ENCODE measurements at places on chromosomes 13 and 19. TPM values are rescaled to one million over a fixed set of nuclear protein-coding genes. Genes with fewer than 3 reads are reported as not detected.
A peak's percentile ranks its signal among the peaks of the same experiment; 100 is the strongest.

CGB5 gene
- polyA plus RNA-seq, result not detected

OVOL3 gene
- not detected for polyA plus RNA-seq

MEDAG gene
- 8.1 TPM for polyA plus RNA-seq

CGB2 gene
- polyA plus RNA-seq, result not detected

APLP1 gene
- polyA plus RNA-seq, result 7.3 TPM

LILRB1 gene
- polyA plus RNA-seq, result 1.3 TPM

ZNF433 gene
- 3.2 TPM for polyA plus RNA-seq

ZNF28 gene
- 9.6 TPM for polyA plus RNA-seq

DENND1C gene
- 0.60 TPM for polyA plus RNA-seq

SERTAD1 gene
- polyA plus RNA-seq, result 8.3 TPM

DNA sequence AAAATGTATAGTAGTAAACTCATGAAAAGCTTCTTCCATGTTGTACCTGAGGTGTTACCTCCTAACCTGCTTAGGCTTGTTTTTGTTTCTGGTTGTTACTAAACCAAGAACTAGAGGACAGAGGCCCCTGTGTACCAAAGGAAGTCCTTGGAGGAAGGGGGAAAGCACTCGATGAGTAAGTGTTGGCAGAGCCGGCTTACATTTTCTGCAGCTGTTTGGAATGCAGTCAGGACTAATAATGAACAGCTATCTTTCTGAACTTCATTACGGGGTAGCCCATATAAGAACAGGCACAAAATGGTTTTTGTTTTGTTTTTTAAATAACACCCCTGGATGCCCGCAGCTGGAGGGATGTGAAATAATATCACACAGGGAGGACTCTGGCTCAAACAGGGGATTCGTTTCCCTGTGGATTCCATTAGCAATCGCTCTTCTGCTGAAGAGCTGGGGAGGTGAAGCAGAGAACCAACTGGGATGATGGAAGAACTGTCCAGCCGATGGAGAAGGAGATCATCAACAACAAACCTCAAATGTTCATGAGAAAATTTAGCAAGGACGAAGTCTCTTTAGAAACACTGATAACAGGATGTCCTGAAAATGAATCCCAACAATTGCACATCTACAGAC lies 214.2 kb upstream of the MAB21L1 start:
- peak; percentile 94 for DNase-seq

DNA sequence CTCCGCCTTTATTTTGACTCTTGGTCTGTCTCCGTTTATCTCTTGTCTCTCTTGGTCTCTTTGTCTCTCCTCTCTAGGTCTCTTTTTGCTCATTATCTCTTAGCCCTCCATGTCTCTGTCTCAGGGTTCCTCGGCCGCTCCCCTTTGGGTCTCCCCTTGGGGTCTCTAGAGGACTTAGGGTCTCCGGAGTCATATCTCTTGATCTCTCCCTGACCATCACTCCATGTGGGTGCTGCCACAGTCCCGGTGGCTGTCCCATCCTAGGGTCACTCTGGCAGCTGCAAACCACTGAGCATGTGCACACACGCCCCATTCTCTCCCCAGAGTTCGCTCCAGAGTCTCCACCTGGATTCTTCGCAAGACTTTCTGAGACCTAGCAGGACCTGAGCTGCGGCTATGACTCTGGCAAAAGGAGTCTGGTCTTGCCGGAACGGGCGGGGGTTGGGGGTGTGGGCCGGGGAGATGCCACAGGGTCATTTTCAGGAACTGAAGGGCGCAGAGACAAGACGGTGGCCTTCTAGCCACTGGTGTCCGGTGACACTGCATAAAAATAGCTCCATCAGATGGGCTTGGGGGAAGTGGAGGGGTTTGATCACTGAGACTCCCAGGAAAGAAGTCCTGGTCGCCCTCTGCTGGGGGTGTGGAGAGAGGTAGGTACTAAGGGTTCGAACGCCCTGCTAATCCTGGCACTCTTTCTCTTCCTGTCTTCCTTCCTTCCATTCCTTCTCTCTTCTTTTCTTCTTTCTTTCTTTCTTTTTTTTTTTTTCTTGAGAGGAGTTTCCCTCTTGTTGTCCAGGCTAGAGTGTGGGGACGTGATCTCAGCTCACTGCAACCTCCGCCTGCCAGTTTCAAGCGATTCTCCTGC lies 1.2 kb upstream of the KCNA7 start:
- peak; percentile 65 for DNase-seq

DNA sequence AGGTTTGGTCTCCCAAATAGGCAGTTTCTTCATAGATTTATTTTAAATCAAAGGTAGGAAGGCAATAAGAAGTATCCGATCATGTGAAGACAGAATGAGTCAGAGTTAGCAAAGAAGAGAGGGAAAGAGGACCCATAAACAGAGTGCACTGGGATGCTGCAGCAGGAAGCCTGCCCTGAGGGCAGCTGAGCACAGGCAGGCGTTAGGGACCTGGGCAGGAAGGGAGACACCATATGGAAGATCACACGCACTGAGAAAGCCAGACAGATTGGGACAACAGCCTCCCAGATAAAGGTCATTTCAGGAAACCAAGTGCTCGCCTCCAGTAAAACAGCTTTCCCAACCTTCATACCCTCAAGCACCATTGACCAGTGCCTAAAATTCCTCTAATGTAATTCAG lies 598.0 kb downstream of the EFNB2 start:
- DNase-seq, result no peak

DNA sequence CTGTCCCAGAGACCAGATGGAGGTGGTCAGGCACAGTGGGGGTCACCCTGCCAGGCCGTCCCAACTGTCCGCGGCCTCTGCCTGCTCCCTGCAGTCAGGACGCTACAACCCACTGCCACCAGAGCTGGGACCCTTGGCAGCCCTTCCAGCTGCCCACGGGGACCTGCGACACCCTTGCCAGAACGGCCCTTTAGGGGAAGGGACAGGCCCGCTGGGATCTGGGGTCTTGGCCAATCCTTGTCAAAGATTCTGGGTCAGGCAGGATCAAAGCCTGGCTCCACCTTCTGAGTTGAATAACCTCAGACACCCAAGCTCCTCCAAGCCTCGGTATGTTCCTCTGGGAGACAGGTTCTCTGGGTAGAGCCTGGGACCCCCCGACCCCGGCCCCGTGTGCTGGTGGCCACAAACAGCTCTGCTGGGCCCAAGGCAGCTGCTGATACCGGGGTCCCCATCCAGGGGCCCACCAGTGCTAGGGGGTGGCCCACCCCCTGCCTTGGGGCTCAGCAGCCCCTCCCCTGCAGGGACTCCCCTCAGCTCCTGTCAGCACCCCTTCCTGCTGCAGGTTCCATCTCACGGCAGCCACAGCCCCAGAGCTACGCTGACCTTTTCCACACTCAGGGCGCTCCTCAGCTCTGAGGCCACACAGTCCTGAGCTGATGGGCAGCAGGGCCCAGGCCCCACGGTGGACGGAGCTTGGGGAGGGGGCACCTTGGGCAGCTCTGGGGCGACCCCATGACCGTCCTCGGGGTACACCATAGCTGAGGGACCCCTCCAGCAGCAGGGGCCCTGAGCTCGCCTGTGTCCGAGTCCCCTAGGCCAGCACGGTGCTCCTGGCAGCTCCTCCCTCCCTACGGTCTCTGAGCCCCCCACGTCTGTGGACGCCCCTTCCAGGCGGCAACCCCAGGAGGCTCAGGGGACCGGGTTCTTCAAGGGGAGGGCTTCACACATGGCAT lies 18.4 kb downstream of the SBNO2 start:
- DNase-seq, result no peak

DNA sequence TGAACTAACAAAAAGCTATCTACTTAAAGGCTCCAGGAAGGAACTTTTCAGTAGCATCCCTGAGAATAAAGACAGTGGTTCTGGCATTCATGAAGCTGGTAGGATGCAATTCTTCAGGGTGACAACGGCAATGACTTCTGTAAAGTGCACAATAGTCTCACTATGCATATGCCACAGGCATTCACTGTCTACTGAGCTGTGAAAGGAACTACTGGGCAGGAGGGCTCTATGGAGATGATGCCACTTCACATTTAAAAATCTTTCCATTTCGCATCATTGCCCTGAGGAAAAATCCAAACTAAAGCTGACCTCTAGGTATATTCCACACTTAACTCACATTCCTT lies 2020.6 kb upstream of the PCDH20 start:
- no peak for DNase-seq

DNA sequence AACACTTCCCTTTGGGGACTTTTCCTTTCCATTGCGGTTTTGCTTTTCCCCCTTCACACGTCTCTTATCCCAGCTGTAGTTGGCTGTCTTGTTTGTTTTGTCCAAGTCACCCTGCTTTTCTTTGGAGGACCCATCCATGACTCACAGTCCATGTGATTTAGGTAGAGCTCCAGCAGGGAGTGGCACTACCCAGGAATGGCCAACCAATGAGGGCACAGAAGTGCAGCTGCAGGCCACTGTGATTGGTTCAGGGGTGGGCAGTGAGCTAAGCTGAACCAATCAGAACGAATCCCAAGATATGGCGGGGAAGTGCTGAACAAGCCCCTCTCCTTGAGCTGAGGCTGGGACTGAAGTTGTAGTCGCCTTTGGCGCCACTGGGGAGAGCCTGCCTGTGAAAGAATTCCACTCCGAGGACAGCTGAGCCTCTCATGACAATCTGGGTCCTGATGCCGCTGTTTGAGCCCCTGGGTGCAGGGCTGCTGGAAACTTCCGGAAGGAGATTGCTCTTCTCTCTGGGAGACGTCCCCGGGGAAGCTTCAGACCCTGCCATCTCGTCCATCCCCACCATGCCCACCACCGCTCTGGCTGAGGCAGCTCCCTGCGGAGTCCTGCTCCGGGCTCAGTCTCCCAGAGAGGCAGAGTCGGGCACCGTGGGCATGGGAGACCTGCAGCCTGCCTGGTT lies 62.9 kb upstream of the URI1 start:
- DNase-seq, result peak; percentile 68

- no peak for DNase-seq
These were observed 989 bp downstream of the NFILZ start for GRCh38 chr19:8631425-8631819.

GRCh38 chr13:23753458-23753857 lies 135.7 kb downstream of the MIPEP start:
- peak; percentile 76 for DNase-seq

DNA sequence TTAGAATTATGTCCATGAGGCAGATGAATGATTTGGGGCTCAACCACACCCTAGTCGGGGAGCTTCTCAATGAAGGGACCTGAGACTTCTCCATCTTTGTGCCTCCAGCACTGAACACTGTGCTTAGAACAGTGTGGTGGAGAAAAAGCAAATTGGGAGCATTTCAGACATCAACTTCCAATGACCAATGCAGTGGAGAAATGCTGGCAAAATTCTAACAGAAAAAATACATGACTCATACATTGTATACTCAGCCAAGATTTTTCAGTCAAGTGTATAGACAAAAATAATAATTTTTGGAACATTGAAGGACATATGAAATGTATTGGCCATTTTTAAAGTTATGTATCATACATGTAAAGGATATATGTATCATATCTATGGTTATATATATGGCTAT lies 134.7 kb downstream of the FGF14 start:
- DNase-seq, result no peak

DNA sequence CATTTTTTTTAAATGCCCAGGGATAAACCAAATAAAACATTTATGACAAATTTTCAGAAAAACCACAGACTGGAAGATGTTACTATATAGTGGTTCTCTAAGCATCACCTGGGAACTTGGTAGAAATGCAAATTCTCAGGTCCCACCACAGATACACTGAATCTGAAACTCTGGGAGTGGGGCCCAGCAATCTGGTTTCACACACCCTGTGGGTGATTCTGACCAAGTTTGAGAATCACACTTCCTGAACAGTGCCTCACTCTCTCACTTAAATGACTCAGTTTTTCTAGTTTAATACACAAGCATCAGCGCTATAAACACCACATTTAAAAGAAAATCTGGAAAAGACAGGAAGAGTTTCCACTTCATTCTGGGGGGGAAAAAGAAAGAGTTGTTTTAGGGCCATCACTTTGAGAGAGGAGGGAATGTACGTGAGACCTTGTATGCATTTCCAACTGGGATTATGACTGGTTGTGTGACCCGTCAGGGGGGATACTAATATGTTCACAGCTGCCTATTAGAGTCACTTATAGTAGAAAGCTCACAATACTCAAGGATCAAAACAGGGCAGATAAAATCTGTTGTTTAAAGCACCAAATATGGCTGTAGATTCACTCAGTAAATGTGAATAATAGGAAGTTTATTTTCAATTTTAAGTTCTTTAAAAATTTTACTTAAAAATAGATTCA lies 567.7 kb downstream of the GPC6 start:
- DNase-seq, result no peak

DNA sequence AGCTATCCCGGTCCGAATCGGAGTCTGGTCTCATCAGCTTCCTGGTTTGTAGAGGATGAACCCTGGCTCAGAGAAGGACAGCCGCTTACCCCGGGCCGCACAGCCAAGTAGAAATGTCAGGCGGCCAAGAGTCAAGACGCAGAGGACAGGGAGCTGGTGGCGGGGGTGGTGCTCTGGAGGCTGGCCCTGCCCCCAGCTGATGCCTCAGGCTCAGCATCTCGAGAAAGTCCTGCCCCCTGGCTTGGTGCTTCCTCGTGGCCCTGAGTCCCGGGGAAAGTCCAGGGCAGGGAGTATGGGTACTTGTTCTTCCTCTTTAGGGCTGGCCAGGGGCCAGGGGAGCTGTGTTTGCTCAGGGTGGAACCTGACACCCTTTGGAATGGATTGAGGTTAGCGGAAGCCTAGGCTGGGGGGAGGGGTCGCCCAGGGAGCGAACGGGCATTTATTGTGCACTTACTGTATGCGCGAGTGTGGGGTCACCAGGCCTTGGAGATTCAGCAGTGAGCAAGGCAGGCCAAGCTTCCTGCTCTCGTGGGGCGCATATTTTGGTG lies 2.2 kb downstream of the TJP3 start:
- DNase-seq, result peak; percentile 64

- DNase-seq, result no peak
These were observed 19.1 kb upstream of the ZNF260 start for GRCh38 chr19:36547001-36547732.

GRCh38 chr19:33688171-33688992 lies 66.6 kb downstream of the CHST8 start:
- no peak for DNase-seq

DNA sequence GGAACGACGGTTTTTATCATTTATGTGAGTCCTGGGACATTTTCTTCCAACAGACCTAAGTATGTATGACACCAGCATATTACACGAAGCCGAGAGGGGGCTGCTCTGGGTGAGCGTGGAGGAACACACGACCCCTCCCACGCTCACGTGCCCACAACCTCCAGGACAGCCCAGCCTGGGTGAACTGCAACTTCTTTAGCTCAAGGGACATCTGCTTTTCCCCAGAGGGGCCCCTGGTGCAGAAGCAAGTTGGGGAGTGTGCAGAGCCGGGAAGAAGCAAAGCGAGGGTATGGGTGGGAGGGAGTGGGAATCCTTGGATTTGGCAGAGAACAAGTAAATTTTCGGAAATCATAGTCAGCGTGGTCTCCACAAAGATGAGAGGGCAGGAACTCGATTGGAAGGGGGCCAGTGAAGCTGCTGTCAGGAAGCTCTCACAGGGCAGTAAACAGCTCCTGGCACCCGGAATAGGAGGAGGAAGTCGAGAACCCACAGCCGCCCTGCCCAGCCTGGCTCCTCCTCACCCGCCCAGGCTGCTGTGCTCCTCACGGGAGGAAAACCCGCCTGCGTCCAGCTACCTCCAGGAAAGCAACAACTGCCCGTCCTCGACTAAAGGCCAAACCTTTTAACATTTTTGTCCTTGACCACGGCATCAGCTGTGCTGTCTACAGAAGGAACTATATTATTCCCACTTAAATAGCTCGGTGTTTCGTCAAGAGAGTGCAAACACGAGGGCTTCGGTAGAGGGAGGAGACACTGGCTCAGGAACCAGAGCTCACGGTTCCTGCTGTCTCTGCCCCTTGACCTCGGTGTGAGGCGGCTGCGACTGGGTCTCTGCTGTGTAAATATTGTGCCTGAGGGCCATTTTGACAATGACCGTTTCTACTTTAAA lies 17.2 kb upstream of the CFAP97D2 start:
- peak; percentile 64 for DNase-seq

GRCh38 chr19:18119013-18119716 lies 21.6 kb downstream of the MAST3 start:
- peak; percentile 80 for DNase-seq

- DNase-seq, result no peak
These were observed 1627.0 kb upstream of the PCDH20 start for GRCh38 chr13:63042686-63043085.
